ENCODE measurements at places on chromosomes 7 and 10.
A peak's percentile ranks its signal among the peaks of the same experiment; 100 is the strongest.

DNA sequence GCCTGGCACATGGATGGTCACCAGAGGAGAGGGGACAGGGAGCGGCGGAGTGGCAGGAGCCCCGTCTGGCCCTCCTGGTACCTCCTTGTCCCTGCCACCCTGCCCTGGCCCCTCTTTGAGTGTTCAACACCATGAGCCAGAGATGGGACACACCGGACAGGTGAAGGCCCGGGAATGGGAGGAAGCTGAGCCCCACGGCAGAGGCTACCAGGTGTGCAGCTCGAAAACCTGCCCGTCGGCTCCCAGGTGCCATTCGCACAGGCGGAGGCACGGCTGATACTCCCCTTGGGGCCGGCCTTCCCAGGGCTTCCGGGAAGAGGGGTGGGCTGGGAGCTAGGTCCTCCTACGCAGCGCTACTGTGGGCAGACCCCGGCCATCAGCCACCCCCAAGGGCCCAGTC, 44.1 kb downstream of the TNRC18 start:
- no peak for DNase-seq

GRCh38 chr10:80596391-80597257, 58.9 kb downstream of the SH2D4B start:
- peak; percentile 15 for DNase-seq

GRCh38 chr10:7318836-7319235, 92.0 kb downstream of the SFMBT2 start:
- no peak for DNase-seq

DNA sequence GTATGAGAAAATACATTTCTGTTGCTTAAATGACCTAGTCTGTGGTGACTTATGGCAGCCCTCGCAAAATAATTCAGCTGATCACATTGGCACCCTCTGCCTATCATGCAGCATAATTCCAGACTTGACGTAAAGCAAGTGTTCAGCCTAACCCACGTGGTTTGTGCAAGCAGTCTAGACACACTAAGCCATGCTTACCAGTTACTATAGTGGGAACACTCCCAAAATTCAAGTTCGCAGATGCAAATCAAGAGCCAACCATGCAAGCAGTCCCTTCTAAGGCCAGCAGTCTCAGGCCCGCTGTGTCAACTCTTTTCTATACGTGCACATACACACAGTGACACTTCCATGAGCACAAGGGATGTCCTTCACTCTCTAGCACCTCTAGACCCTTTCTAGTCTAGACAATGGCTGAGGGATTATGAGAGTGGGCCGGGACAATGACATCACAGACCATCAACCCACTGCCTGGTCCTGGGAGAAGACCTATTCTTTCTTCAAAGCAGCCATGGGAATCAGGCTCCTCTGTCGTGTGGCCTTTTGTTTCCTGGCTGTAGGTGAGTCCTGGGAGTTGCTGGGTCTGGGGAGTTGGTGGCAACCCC, 29.0 kb upstream of the PRSS1 start:
- no peak for DNase-seq

GRCh38 chr7:42289473-42289872, 52.5 kb upstream of the GLI3 start:
- DNase-seq = no peak

GRCh38 chr10:67664942-67665341, 31.1 kb downstream of the CTNNA3 start:
- no peak for DNase-seq

- no peak for DNase-seq
Observed at GRCh38 chr10:50885097-50885859, at the start of gene A1CF. Gene A1CF (minus strand): TSS chr10:50885627. CDS start chr10:50859940, 25,687 bp downstream.

- no peak for DNase-seq
Observed at GRCh38 chr10:57972783-57973182, 294.9 kb downstream of the IPMK start.

DNA sequence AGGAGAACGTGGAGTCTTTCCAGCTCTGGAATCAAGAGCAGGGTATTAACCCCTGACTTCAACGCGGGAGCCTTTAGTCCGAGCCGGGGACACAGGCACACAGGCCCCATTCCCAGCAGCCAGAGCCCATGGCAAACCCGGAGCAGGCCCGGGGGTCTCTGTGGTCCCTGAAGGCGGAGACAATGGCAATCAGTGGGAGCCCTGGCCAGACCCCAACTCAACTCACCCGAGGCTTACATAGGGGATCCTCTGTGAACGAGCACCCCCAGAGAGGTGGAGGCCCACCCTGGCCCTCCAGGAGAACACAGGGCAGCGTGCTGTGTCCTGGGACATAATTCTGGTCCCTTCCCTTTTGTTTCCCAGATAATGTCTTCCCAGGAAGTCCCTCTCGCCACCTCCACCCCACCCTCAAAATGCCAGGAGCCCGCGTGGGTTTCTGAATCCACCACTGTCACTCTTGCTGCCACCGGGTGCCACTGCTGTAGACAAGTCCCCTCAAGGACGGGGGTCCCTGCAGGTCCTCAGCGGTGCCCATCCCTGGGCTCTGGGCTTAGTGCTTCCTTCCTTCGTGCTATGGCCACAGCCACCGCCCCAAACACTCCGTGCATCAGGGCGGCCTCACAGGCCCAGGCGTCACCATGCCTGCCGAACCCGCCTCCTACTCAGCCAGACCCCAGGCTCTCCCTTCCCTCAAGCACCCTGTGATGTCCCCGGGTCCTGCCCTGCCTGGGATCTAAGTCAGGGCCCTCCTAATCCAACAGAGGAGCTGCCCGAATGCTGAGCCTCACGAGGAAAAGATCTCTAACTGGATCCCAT, 28.6 kb upstream of the PPP2R2D start:
- DNase-seq = no peak

- no peak for DNase-seq
Observed at GRCh38 chr10:22230158-22230833, 12.5 kb upstream of the EBLN1 start.

GRCh38 chr7:150406567-150407421, 27.7 kb downstream of the ZNF775 start:
- DNase-seq = no peak

GRCh38 chr7:142884286-142884640, 1.3 kb downstream of the TRPV6 start:
- no peak for DNase-seq

DNA sequence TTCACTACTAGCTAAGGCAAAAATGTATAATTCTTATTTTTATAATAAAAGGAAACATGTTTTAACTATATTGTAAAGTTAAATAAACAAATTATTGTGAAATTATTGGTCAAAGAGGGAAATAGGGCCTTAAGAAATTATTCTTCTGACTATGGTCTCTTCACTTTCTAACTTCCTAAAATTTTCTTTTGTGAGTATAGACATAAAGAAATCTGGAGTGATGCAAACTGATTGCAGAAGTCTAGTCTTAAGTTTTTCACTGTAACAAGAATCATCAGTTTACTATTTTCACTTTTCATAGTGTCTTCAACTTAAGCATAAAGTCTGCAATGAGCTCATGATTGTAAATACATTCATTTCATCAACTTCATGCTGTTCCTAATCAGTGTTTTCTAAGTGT, 525.4 kb downstream of the TFEC start:
- no peak for DNase-seq

GRCh38 chr7:128710481-128710880, 28.7 kb upstream of the CALU start:
- DNase-seq = no peak

DNA sequence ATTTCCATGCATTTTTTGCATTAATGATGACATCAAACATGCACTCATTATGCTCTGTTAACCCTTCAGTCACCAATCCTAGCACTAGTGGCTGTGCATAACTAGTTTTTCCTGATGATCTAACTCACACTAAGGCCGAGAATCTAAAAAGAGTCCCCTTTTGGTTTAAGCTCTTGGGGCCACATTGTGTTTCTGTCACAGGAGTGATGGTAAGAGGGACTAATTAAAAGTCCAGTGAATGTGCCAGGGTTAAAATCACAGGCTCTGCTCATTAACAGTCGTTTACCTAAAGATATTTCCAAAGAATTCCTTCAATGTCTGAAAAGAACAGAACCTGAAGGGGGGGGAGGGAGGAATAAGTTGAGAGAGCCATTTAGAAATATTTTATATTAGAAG, 359.0 kb upstream of the ANKRD30A start:
- no peak for DNase-seq

All from stimulated activated CD8-positive, alpha-beta memory T cell treated with anti-CD3 and anti-CD28 coated beads, Interleukin-4, amount 100 ng/mL, for 1 hour (primary cell).